ENCODE measurements at places on chromosomes 16 and 17.

DNA sequence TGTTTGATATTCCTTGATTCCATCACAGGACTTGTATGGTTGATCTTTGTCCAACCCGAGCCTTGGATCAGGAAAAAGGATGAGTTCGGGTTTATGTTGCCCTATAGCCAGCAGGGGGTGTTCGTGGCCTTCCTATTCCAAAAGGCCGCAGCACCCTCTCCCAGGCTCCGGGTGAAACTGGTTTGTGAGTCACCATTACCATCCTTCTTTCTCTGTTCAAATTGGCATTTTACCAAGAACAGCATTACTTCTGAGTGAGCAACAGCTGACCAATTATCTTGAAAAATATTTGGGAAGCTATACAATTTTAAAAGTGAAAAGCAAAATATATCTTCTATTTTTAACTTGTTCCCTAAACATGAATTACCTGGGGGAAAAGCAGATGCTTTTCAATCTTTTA, 24.3 kb upstream of the KRT20 start:
- peak; percentile 70 for DNase-seq

DNA sequence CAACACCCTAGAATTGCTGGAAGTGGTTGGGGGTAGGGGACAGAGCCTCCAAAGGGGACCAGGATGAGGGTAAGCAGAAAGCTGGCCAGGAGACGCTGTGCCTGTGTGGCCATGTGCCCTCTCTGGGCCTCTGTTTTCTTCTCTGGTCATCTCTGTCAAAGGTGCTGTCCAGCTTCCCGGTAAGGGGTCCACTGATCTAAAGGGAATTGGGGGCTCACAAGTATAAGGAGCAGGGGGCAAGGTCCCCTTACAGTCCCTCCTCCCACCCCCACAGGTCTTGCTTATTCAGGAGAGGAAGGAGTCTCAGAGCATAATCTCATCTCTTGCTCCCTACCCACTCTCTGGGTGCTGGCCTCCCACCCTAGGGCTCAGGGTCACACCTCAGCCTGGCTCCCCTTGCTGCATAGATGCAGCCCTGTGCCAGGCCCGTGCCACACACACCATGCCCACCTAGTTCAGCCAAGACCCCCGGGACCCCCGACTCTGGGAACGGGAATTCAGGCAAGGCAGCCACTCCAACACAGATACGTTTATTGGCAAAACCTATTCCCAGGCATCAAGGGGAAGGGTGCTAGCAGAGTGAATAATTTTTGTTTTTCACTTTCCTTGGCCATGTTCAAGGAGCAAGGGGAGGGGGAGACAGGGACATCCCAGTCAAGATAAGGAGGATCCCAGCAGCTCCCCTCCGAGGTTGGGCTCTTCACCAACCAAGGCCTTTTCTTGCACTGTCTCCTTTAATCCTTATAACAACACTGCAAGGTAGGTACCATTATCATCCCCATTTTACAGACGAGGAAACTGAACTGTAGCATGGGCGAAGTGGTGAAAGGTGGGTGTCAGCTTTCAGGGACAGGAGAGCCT, 19.8 kb downstream of the SLC4A1 start:
- DNase-seq: no peak

GRCh38 chr17:75647921-75648320, 14.7 kb downstream of the SMIM5 start:
- DNase-seq: no peak

- no peak for DNase-seq
These were observed 1.8 kb downstream of the CDH8 start for GRCh38 chr16:62034231-62035114.

- DNase-seq: no peak
These were observed 37.8 kb upstream of the MYOCD start for GRCh38 chr17:12627781-12628451.

GRCh38 chr16:48536614-48537200, 73.3 kb downstream of the N4BP1 start:
- no peak for DNase-seq

DNA sequence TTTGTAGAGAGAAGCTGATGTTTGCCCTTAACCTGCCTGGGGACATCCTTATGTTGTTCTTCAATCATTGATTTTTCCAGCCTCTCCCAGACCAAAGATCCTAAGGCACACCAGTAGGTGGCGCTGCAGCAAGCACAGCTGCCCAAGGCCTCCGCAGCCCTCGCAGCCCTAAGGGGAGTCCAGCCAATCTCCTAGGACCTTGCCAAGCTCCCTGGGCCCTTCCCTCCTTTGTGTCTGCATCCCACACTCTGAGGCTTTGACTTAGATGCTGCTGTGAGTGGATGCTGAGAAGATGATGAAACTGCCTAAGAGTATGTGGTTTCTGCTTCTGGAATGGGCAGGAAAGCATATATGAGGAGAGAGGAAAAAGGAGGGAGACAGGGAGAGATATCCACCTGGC, 47.1 kb downstream of the SPACA3 start:
- no peak for DNase-seq
